ENCODE measurements at places on chromosomes 11 and 22. TPM values are rescaled to one million over a fixed set of nuclear protein-coding genes. Genes with fewer than 3 reads are reported as not detected.

The MOV10L1 gene
- total RNA-seq: not detected

The NCR3LG1 gene
- 4.6 TPM for total RNA-seq

The DTX4 gene
- total RNA-seq: 8.7 TPM

The MTA2 gene
- 37.9 TPM for total RNA-seq

The HORMAD2 gene
- not detected for total RNA-seq

The HARBI1 gene
- total RNA-seq: 4.1 TPM

The DEFB131B gene
- total RNA-seq: not detected

The CDHR5 gene
- not detected for total RNA-seq

The TSPAN32 gene
- 2.5 TPM for total RNA-seq

The SCGB1C1 gene
- total RNA-seq: not detected

The FZD4 gene
- total RNA-seq: 47.4 TPM

The OR52I2 gene
- total RNA-seq: not detected

The PHF21B gene
- 11.9 TPM for total RNA-seq

The PRG2 gene
- total RNA-seq: 0.21 TPM

The HEPACAM gene
- not detected for total RNA-seq

The SULT4A1 gene
- total RNA-seq: 2.1 TPM

The MMP8 gene
- 0.76 TPM for total RNA-seq

The SLC1A2 gene
- 1.0 TPM for total RNA-seq

The KLHDC7B gene
- total RNA-seq: not detected

The SCUBE2 gene
- 8.8 TPM for total RNA-seq

The CD3G gene
- total RNA-seq: 0.34 TPM

The TIGD3 gene
- total RNA-seq: not detected

The CARD16 gene
- total RNA-seq: 17.0 TPM

The A4GALT gene
- 100.0 TPM for total RNA-seq

The SOX6 gene
- total RNA-seq: 7.9 TPM

The SERPING1 gene
- 39.3 TPM for total RNA-seq

The SLC43A1 gene
- total RNA-seq: 26.5 TPM

The GRAP2 gene
- 0.97 TPM for total RNA-seq

The MYBPC3 gene
- 0.09 TPM for total RNA-seq

The TEAD1 gene
- total RNA-seq: 38.8 TPM

The GCAT gene
- 53.8 TPM for total RNA-seq

The DCDC1 gene
- 0.59 TPM for total RNA-seq

The ACR gene
- total RNA-seq: not detected

The FOLR3 gene
- total RNA-seq: not detected

The STARD10 gene
- 48.5 TPM for total RNA-seq

The MUC5AC gene
- not detected for total RNA-seq

The TSG101 gene
- total RNA-seq: 97.7 TPM

The EXT2 gene
- total RNA-seq: 116 TPM

The OR10G6 gene
- total RNA-seq: not detected

The UPB1 gene
- total RNA-seq: 0.83 TPM

The PATL1 gene
- total RNA-seq: 27.2 TPM

The NELL1 gene
- 25.1 TPM for total RNA-seq

The RAG1 gene
- 0.88 TPM for total RNA-seq
